ENCODE measurements at places on chromosomes 4 and X.

DNA sequence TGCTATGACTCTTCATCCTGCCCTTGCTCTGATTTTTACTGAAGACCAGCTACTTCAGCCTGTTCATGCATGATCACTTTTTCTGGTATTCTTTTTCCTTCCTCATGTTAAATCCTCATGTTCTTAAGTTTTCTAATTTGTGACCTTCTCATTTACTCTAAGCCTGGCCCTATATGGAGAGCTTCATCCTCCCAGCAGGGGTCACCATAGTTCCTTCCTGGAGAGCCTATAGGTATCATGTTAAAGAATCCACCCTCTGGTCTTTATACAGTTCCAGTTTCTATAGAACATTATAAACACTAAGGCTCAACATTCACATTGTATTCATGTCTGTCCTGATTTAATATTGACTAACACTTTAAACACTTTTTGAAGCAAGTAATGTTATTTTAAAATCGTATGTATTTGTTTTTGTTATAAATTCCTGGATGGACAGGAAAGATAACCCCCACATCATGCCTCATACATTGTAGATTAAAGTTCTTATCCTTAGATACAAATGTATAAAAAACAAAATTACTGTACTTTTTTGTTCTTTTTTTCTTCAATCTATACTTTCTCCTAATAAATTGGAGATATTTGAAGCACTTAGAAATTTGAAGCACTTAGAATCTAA lies 53.8 kb upstream of the OTUD4 start:
- no peaks in the 10 kb centered on the region for H3K36me3 ChIP-seq
- no peak overlapping the region for H3K4me3 ChIP-seq
- H3K27ac ChIP-seq, result no peak overlapping the region
- peaks cover 8% of the 10 kb centered on the region for H3K27me3 ChIP-seq
- no peaks in the 10 kb centered on the region for H3K4me1 ChIP-seq

DNA sequence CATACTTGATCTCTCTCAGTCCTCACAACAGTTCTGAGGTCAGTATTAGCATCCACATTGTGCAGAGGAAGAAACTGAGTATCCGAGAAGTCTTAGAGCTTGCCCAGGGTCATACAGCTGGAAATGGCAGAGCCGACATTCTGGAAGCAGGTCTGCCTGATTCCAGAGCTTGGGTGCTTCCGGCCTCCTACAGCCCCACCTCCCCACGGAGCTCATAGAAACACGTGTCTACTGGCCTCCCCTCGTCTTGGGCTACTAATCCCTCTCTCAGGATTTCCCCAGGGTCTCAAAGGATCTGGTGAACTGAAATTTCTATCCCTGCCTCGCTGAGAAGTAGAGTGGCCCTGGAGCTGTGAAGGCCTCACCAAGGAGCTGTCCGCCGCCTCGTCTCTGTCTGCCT lies 12.0 kb upstream of the KDM5C start:
- H3K4me3 ChIP-seq, result no peak overlapping the region
- H3K4me1 ChIP-seq, result no peaks in the 10 kb centered on the region
- no peaks in the 10 kb centered on the region for H3K27me3 ChIP-seq
- H3K36me3 ChIP-seq, result no peaks in the 10 kb centered on the region

DNA sequence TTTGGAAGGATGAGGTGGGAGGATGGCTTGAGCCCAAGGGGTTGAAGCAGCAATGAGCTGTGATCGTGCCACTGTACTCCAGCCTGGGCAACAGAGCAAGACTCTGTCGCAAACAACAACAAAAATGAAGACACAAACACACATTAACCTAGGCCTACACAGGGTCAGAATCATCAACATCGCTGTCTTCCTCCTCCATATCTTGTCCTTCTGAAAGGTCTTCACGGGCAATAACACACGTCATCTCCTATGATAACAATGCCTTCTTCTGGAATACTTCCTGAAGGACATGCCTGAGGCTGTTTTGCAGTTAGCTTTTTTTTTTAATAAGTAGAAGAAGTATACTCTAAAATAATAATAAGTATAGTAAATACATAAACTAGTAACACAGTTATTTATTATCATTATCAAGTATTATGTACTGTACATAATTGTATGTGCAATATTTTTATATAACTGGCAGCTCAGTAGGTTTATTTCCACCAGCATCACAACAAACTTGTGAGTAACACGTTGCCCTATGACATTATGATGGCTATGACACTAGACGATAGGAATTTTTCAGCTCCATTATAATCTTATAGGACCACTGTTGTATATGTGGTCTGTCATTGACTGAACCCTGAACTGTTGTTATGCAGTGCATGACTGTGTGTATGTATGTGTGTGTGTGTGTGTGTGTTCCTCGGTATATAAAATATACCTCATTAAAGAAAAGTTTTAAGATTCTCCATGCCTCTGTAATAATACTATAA lies 69.2 kb upstream of the MAML3 start:
- H3K36me3 ChIP-seq, result no peaks in the 10 kb centered on the region
- H3K27me3 ChIP-seq, result peaks cover 26% of the 10 kb centered on the region
- H3K27ac ChIP-seq, result no peak overlapping the region
- no peak overlapping the region for H3K4me3 ChIP-seq
- DNase-seq, result no peak
- no peaks in the 10 kb centered on the region for H3K4me1 ChIP-seq

DNA sequence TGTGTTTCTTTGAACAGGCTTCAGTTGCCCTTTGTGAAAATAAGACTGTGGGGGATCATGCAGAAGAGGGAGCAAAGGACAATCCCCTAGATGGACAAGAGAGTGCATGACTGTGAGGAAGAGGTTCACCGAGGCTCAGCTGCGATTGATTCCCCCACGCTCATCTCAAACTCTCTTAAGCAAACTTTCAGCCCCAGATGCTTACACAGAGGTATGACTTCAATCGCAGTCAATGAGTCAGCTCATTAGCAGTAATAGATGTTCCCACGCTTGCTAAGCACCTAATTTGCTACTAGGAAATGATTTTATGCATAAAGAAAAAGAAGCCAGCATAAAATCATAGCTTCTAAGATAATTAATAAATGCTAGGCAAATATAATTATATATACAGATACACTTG lies 2256.1 kb upstream of the AGA start:
- no peak overlapping the region for H3K27ac ChIP-seq
- no peak overlapping the region for H3K4me3 ChIP-seq
- H3K36me3 ChIP-seq, result no peaks in the 10 kb centered on the region
- H3K27me3 ChIP-seq, result no peaks in the 10 kb centered on the region

DNA sequence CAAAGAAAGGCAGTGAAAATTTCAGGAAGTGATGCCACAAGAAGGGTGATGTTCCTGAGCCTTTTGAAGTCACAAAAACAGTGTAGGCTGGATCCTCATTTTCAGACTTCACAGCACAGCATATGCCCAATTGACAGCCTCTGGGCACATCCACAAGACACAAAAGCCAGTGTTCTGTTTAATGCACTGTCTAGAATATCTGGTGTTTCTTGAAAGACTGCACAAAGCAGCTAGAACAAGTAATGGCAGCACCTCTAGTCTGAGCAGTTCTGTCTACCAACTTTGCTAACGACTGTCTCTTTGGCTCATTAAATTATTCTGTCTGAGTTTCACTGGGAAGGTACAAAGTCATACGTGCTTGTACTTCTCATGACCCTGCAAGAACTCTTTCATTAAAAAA lies 417.1 kb upstream of the GALNT7 start:
- H3K4me3 ChIP-seq, result no peak overlapping the region
- H3K36me3 ChIP-seq, result no peaks in the 10 kb centered on the region
- H3K27ac ChIP-seq, result no peak overlapping the region
- no peak for DNase-seq
